ENCODE measurements at places on chromosomes 2 and 18.
A peak's percentile ranks its signal among the peaks of the same experiment; 100 is the strongest.

DNA sequence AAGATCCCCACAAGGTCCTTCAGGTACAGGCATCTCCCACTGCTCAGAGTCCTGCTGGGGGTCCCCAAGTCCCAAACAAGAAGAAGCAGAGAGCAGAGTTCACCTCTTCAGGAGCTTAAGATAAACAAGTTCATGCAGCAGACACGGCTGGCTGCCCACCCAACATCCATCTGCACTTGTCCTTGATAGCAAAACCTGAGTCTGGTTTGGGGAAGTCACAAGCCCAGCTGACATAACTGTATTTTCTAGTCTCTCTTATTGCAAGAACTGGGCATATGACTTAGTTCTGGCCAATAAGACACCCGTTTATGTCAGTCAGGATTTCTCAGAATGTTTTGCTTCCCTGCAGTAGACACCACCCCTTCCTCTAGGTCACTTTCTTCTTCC, 31.8 kb downstream of the AFF3 start:
- DNase-seq = no peak

GRCh38 chr2:238420878-238421694, 5.6 kb upstream of the ASB1 start:
- no peak for DNase-seq

DNA sequence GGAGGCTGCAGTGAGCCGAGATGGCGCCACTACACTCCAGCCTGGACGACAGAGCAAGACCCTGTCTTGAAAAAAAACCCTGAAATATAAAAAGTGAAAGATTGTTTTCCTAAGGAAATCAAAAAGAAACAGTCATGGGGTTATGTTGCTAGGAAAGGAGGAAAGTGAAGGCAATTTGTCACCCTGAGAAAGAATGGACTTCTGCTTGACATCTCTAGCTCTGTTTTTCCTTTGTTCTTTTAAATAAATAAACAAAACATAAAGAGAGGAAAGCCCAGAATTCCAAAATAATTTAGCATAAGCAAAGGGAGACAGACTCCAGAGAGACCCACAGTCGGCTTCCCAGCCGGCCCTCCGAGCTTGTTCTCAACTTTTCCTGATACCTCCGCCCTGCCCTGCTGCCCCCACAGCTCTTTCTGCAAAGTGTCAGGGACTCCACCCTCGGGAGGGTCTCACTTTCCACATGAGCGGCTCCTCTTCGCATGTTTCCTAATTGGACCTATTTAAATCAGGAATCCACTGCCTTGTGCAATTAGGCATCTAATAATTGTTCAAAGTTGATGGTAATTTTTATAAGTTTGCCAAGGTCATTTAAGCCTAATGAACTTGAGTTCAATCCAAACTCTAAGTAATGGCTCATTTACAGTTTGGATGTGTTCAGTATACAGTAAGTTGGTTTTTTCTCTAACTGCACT, 49.8 kb upstream of the COPS8 start:
- DNase-seq = no peak

GRCh38 chr2:157497638-157498314, 53.9 kb upstream of the CYTIP start:
- DNase-seq = peak; percentile 66

GRCh38 chr2:224969095-224969494, 73.2 kb downstream of the DOCK10 start:
- DNase-seq = no peak

GRCh38 chr2:119489232-119489952, 34.9 kb downstream of the SCTR start:
- no peak for DNase-seq

DNA sequence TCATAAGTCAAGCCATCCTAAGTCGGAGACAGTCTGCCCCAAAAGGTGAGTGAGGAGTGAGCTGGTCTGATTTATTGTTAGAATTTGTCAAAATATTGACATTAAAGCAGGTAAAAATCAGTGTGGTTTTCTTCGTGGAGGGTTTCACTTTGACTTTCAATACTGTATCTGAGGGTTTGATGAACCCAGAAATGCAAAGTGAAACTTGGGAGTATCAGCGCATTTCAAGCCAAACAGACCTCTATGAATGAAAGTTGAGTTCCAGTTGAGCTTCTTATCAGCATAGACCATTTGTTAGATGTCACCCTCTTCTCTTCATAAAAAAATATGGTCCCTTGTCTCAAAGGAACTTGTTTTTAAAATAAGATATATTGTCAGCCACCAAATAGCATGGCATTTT, 21.7 kb upstream of the CXCR4 start:
- no peak for DNase-seq

GRCh38 chr18:12921178-12921577, 26.6 kb upstream of the SEH1L start:
- no peak for DNase-seq

DNA sequence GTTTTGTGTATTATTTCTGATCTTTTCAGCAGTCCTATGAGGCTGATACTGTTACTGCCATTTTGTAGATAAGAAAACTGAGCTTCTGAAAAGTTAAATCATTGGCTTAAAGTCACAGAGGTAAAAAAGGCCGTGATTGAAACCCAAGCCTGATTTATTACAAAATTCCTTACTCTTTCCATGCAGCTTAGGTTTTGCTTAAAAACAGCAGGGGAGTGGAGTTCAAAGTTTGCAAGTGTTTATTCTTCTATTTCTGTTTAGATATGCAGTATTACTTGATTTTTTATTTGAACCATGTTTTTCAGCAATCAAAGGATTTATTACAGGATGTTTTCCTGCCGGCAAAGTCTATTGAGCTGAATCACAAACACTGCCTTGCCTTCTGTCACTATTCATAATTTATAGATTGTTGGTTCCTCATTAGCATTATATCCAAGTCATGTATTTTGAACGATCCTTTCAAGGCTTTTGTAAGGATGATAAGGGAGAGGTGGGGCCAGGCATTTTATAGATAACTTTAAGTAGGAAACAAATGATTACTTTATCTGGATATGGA, 31.9 kb upstream of the MSTN start:
- no peak for DNase-seq

GRCh38 chr2:150178591-150178990, 308.9 kb downstream of the RND3 start:
- no peak for DNase-seq

DNA sequence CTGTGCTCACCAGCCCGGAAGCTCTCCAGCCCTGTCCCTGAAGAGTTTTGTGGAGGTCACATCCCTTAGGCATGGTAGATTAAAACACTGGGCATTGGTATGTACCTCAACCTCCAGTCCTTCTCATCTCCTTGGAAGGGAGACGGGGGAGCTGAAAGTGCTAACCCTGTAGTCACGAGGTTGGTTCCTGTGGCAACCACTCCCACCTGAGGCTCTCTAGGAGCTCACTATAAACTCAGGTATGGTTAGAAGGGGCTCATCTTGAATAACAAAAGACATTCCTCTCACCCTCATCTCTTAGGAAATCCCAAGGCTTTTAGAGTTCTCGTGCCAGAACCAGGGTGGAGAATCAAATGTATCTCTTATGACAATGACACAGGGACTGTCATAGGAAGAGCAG, 43.0 kb upstream of the MGAT4A start:
- DNase-seq = no peak

DNA sequence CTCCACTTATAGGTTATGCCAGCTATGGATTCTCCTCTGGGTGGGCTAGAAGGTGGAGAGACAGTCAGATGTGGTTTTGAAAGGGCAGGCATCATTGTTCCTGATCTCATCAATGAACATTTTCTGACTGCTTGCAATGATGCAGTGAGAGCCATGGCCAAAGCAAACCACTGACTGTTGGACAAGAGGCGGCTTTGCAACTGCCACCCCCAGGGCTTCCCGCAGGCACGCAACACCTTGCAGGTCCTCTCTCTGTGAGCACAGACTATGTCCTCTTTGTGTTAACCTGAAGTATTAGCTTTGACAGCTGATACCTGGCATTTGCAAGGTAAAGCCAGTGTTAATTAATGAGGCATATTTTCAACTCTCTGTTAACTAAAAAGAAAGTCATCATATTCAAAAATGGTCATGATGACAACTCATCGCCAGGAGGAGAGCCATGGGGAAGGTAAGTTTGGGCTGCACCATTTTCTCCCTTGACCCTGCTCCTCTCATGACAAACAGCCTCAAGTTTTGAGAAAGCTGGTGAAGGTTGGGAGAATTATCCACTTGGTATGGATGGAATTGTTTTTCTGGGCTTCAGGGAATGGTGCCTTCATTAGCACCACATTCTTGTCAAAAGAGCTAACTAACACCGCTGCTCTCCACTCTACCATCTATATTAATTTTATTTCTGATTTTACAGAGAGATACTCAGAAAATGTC, 14.9 kb upstream of the FAM124B start:
- no peak for DNase-seq

DNA sequence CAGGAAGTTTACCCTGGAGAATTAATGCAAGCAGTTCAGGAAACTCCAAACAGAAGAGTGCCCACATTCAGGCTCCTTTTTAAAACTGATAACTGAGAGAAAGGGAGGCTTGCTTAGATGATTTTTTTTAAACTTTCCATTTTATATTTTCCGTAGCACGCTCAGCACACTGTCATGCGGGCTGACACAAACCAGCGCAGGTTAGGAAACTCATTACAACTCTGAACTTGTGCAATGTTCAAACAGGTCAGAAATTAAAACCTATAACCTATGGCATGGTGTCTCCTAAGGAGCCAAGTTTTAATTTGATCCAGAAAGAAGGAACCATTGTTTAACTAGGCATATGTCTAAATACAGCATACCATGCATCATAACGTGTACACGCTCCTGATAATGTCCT, 117.7 kb upstream of the SMIM21 start:
- no peak for DNase-seq

DNA sequence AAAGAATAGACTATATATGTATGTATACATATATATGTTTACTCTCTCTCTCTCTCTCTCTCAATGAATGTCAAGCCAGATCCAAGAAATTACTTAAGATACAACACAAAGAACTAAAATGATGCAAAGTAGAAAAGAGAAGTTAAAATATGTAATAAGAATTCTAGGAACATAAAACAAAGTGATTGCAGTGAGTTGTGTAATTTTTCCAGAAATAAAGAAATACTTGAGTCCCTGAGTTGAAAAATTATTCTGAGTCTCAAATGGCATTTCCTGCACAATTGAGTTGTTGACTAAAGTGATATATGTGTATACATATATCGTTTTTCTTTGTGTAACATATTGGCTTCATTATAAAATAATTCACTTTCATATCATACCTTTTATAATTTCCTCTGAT, 262.4 kb downstream of the INSIG2 start:
- DNase-seq = no peak

- DNase-seq = no peak
These were observed 174.2 kb downstream of the CAPN13 start for GRCh38 chr2:30633039-30633438.

DNA sequence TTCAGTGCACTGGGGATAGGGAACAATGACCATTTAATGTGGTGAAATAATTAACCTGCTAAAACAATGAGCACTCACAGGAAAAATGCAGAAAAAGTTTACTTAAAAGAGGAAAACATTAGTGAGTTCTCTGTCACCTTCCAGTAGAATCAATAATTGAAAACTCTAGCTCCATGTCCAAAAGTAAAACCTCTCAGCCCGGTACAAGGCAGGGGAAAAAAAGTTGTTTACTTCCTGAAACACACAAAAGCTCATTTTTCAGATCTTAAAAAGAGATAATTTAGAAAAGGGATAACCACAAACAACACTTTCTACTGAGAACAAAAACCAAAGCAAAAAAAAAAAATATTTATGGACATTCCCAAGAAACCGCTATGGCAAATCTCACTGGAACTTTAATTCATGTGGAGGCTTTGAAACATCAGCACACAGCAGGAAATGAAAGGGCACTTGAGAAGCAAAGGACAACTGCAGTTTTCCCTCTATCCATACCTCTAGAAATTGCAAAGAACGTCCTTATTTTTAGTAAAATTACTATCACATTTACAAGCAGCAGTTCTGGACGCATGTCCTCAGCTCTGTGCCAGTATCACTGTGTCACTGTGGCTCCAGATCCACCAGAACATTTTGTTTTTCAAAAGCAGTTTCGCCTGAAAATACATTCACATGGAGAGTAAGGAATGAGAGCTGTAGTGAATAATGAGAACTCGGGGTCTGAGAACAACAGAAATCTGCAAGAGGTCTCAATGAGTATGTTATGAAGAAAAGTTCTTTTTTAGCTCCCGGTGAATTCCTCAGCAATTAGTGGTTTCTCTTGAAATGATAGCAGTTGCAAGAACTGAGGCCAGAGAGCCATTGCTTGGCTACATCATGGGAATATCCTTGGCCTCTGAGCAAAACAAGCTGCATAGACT, 44.7 kb upstream of the DNAH7 start:
- peak; percentile 75 for DNase-seq

GRCh38 chr2:3741867-3742602, 38.7 kb downstream of the DCDC2C start:
- no peak for DNase-seq

GRCh38 chr2:95062242-95063085, 37.0 kb downstream of the MAL start:
- no peak for DNase-seq

DNA sequence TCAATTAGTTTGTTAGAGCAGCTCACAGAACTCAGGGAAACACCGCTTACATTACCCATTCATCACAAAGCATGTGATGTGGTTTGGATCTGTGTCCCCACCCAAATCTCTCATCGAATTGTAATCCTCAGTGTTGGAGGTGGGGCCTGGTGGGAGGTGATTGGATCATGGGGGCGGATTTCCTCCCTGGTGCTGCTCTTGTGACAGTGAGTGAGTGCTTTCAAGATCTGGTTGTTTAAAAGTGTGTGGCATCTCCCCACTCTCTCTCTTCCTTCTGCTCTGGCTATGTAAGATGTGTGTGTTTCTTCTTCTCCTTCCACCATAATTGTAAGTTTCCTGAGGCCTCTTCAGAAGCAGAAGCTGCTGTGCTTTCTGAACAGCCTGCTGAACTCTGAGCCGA, 63.5 kb upstream of the AGPS start:
- no peak for DNase-seq

DNA sequence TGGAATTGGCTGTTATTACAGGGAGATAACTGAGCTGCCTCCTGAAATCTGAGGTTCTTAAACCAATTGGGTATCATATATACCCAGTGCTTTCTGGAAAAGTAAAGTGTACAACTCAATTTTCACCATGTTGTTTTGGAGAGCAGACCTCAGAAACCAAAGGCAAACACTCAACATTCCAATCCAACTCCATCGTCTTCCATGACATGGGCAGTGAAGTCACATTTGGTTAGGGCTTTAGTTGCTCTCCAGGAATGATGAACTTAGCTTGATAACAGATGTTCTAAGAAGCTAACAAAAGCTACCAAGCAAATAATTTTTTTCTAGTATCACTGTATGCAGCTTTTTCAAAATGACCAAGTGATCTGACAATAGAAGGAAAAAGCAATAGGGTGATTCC, 107.0 kb upstream of the SLC35G4 start:
- DNase-seq = no peak

GRCh38 chr18:33022370-33022769, 249.5 kb upstream of the KLHL14 start:
- DNase-seq = no peak
